Activated T-cell treated with anti-CD3 and anti-CD28 coated beads, Interleukin-2, amount 50 U/mL, for 72 hours (primary cell): ENCODE measurements at places on chromosomes 3 and 15.

- peak; percentile 99 for DNase-seq
Observed at GRCh38 chr3:150546226-150547044, at the start of the genes EIF2A and SERP1. Gene EIF2A, plus strand, starts transcription at chr3:150546787. Its CDS starts 16 bp downstream, at chr3:150546803. Gene SERP1, minus strand, starts transcription at chr3:150546496. Its CDS starts 361 bp downstream, at chr3:150546135.

- no peak for DNase-seq
Observed at GRCh38 chr15:99249270-99249841, at the start of gene TTC23. Gene TTC23, minus strand, starts transcription at chr15:99249581. Its CDS starts 20,869 bp downstream, at chr15:99228712.

DNA sequence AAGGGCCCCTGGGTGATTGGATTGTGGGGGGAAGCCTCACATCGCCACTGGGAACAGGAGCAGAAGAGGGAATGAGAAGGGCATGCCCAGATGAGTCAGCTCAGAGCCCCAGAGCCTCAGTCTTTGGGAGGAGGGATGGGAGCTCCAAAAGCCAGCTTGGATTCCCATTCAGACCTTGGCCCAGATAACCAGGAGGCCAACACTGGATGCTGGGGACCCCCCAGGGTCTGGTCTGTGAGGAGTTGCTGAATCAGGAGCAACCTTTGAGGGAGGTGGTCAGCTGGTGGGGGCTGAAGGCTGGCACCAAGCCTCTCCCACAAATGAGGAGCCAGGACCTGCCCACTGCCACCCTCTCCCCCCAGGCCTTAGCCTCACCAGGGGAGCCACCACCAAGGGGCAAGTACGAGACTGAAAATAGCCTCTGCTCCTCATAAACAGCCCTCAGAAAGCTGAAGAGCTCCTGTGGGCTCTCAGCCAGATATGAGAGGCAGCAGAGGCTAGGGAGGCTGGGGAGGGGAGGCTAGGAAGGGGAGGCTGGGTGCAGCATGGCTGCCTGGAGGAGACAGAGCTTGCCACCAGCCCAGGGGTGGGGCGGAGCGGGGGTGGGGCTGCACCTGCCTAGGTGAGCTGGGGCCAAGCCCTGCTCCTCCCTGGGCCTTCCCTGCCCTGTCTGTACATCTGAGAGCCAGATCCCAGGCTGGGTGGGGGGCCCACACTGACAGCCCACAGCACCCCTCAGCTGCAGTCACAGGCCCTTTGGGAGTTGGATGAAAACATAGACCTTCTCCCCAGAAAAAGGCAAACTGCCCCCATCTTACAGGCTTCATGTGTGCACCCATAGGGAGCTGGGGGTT, 99.8 kb downstream of the SEC22A start:
- DNase-seq: no peak

DNA sequence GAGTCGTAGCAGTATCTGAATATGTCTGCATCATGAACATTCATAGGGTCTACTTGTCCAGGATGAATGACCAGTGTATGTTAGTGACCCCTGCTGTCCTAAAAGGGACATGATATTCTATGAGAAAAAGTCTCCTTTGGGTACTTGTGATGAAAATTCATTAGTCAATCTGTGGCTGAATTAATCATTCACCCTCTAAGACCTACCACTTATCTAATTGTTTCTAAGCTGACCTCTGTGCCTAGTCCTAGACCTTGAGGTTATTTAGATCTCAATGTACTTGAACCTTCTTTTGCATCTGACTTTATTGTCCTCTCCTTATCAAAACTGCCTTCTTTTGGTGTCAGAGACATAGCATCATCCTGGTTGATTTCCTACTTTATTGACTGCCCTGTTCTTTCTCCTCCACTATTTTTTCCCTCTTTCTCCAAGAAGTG, 799.3 kb downstream of the DIPK2A start:
- DNase-seq: no peak

- DNase-seq: no peak
Observed at GRCh38 chr15:82710926-82711490, 1.3 kb upstream of the AP3B2 start.

DNA sequence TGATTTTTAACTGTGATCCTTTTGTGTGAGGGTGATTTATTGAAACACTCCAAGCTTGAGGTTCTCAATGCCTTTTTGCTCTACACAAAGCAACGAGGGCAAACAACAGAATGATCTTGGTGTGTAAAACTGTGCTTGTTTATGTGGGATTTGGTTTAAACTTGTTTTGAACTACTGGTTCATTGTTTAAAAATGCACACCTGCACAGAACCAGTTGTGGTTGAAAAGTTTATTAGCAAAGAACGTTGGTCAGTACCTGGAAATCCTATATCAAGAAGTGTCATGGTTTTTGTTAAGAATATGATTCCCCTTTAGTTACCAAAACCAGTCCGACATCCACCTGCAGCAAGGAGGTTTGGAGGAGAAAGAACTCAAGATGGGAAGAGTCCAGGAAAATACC, 239.4 kb downstream of the WNT5A start:
- DNase-seq: no peak

DNA sequence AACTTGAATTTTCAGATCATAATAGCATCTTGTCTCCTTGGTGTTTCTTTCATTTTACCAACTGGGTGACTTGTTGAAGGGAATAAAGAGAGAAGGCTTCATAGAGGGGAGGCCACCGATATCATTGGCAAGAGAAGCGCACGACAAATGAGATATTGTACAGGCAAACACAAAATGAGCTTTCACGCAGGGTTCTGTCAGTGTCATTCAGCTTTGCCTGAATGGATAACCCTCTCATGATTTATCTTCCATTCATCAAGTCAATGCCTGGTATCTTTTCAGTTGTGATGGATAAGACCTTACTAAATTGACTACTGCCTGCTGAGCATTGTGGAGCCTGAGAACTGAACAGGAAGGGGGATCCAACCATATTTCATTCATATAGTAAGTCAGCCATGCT, 188.6 kb upstream of the EPHA3 start:
- DNase-seq: no peak

GRCh38 chr3:155676252-155676981, 68.5 kb downstream of the PLCH1 start:
- DNase-seq: no peak

DNA sequence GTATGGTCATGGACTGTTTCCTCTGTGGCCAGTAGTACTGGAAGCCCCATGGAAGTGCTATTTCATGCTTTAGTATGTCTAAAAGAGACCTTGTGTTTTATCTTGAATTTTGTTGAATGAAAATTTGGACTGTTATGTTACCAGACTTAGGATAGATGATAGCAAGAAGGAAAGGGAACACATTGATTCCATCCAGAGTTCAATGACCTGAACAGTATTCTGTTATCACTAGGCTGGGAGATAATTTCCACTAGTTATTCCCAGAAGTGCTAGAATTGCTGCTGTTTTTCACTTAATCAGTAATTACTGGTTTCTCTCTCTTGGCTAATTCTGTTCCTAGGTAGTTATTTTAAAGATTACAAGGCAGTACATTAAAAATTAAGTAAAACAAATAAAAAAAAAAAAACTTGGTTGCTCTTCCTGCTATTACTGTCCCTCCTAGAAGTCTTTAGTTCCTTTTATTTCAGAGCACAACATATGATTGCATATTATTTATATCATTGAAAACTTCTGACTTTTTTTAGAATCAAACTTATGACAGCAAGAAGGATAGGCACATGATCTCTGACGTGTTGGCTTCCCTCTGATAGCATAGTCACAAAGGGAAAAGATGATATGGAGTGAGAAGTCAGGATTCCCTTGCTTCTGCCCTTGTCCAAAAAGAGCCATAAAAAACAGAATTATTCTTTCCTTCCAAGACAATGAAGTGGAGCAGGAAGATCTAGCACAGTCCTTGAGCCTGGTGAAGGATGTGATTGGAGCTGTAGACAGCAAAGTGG, 72.2 kb downstream of the KLHL25 start:
- DNase-seq: no peak

- peak; percentile 41 for DNase-seq
Observed at GRCh38 chr15:53197426-53197839, 407.3 kb upstream of the ONECUT1 start.

DNA sequence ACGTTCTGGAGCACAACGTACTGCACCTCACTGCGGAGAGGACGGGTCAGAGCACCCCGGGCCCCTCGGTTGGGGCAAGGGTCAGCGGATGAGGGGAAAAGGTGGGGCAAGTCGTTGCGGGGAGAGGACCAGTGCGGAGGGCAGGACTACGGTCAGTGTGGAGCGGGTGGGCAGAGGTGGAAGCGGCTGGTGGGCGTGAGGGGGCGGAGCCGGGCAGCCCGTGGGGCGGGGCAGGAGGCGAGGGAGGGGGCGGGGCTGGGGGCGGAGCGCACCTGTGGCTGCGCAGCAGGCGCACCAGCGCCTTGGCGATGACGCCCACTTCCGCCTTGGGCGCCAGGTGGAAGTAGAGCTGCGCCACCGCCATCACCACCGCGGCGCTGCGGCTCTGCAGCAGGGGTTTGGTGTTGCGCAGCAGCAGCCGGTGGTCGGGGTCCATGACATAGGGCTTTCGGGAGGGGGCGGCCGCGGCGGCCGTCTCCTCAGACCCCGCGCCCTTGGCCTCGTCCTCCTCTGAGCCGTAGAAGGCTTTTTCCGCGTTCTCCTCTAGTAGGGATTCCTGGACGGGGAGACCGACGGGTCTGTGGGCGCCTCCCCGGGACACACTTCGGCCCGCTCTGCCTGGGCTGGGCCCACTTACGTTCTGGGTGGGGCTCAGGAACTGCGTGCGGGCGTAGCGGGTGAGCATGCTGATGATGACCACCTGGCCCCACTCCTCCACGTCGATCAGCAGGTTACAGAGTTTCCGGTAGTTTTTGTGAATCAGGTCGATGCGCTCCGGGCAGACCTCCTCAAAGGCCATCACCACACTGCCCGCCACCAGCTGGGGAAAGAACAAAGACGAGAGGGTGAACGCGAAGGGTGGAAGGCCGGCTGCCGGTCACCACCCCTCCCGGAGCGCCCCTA, 29.2 kb downstream of the AP3B2 start:
- DNase-seq: peak; percentile 83

GRCh38 chr15:101068961-101069653, 149.9 kb downstream of the LRRK1 start:
- no peak for DNase-seq

GRCh38 chr15:64749167-64749566, 26.2 kb downstream of the RBPMS2 start:
- DNase-seq: no peak

DNA sequence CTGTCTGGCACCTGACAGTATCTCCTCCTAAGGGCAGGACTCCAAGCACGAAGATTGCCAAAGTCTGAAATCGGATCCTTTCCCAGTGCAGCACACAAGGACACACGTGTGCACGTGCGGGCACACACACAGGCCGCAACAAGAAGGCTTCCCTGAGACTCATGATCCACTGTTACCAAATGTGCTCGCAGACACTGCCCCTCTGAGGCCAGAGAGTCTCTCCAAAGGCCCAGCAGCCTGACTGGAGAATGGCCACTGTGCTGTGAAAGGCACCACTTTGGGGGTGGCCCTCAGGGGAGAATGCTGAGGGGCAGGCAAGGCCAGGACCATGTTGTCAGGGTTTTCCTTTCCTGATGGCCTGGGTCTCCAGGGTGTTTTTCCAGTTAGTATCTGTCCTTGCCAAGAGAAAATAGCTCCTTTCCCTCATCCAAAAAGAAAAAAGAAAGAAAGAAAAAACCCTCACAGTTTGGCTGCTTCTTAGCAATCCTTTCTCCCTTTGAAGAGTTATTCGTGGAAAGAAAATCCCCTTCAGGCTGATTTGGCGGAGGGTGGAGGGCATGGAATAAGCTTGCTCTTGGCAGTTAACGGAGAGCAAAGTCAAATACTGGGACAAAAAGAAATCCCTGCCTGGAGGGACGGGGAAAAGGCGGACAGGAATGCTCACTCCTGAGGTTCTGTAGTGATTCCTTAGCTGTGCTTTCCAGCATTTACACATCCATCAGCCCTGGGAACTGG, 112.2 kb upstream of the ETV5 start:
- DNase-seq: no peak

DNA sequence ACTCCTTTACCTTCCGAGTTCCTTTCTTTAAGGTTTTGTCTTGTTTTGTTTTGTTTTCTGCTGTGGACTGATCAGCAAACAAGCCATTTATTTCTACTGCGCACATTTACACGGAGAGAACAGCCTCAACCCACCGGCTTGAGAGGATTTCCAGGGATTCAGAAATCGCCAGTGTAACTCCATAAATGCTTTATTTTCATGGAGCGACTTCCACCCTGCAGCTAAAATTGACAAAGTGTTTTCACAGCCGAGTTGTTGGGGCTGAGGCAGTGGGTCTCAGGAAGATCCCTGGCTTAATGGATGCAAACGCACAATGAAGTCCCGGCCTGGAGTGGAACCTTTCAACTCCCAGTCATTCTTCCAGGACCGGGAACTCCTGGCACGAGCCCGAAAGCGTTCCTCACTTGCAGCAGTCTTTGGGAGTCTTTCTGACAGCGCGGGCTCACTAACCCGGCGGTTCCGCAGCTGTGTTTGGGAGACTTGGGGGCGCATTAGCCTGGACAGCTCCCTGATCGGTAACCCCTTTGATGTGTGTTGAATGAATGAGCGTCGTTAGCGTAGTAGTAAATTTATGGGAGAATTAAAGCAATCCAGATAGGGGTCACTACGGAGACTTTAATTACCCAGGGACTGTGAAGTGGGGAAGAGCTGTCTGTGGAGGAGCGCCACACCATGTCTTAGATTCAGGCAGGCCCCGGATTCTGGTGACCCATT, 785 bp upstream of the MYRIP start:
- no peak for DNase-seq

GRCh38 chr3:27767000-27767399, 44.9 kb upstream of the EOMES start:
- no peak for DNase-seq

DNA sequence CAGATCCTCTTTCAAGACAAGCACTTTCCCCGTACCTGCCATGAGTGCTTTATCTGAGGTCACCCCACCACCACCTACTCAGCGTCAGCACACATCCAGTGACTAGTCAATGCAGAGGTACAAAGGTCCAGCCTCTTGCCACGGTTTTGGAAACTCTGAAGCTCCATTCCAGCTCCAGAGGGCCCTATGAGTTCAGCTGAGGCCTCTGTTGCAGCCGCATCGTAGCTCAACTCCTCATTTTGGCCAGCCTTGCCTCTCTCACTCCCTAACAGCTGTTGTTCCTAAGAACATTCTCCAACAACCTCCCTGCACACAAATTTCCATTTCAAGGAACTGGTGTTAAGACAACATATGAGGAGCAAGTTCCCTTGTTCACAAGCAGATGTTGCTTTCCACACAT, 405.1 kb upstream of the PROK2 start:
- no peak for DNase-seq

- no peak for DNase-seq
Observed at GRCh38 chr15:48046813-48047438, 73.9 kb upstream of the SLC24A5 start.

DNA sequence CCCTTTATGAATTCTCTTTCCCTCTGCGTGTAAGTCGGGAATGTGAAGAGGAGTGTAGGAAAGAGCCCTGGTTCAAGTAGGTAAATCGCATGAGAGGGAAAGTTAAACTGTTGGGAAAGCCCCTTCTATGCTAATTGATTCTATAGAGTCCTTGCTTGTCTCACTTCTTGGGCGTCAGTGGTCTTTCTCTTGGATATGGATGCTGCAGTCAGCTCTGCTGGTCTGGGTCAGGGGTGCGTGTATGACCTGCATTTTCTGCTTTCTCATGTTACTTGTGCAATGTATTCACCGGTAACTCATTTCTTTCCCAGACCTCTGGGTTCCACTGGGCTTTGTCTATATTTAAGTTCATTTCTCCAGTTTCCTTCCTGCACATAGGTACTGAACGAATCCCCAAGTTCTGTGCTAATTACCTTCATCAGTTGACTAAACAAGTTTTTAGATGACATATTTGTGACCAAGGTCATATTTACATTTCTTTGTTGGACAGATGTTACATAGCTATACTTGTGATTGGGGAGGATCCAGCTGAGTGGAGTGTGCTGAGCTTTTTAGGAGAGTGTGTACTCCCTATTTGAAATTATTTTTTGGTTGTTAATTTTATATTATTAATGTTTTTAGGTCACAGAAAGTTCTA, 1.4 kb downstream of the SETD5 start:
- peak; percentile 32 for DNase-seq

- no peak for DNase-seq
Observed at GRCh38 chr3:18334837-18335601, 90.1 kb downstream of the SATB1 start.

GRCh38 chr15:58293622-58294550, 137.9 kb upstream of the LIPC start:
- no peak for DNase-seq
